NCI-H460 (cell line): ENCODE measurements at places on chromosomes 2 and 18.

DNA sequence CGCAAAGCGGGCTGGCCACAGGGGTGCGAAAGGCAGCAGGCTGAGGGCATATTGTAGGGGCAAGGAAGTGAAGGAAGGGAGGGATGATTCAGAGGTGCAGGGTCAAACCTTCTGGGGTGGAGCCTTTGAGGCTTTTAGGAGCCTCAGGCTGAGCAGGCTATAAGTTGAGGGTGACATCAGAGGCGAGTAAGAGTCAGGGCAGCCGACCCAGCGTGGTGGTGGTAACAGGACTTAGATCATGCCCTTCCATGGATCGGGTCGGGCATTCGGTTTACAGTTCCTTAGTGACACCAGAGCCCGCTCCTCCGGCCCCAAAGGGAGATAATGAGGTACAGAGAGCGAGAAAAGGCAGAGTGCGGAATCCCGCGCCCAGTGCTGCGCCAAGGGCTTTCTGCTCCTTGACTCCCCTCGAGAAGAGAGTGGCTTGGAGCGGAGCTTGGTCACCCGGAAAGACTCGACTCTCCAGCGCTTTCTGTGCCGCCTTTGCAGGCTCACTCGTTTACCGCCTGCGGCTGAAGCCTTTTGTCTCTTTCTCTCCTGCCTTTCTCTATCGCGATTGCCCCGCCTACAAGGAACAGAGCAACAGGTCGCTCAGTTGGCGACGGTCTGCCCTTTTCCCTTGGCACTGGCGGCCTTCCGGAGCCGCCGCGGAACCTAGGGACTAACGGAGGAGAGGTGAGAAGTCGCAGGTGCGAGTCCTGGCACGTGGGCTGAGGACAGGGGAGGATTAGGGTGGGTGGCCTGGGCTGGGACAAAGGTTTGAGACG lies 720 bp downstream of the LBX2 start:
- no peak for DNase-seq

- no peak for DNase-seq
Observed at GRCh38 chr2:165877565-165878550, 75.7 kb downstream of the TTC21B start.

DNA sequence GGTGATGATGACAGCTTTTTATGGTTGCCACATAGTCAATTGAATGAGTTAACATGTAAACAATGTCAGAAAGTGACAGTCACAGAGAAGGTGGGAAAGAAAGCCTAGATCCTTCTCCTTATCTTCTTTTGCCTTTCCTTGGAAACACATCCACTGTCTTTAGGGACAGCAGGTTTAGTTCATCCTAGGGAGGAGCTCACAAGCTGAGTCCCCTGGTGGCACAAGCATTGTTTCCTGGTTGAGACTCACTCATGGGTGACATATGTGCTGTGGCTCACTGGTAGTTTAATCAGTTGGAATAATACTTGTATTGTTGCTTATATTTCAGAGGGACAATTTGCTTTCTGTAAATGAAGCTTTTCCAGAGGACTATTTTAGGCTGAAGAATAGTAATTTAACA lies 598.5 kb downstream of the CNTNAP5 start:
- no peak for DNase-seq

DNA sequence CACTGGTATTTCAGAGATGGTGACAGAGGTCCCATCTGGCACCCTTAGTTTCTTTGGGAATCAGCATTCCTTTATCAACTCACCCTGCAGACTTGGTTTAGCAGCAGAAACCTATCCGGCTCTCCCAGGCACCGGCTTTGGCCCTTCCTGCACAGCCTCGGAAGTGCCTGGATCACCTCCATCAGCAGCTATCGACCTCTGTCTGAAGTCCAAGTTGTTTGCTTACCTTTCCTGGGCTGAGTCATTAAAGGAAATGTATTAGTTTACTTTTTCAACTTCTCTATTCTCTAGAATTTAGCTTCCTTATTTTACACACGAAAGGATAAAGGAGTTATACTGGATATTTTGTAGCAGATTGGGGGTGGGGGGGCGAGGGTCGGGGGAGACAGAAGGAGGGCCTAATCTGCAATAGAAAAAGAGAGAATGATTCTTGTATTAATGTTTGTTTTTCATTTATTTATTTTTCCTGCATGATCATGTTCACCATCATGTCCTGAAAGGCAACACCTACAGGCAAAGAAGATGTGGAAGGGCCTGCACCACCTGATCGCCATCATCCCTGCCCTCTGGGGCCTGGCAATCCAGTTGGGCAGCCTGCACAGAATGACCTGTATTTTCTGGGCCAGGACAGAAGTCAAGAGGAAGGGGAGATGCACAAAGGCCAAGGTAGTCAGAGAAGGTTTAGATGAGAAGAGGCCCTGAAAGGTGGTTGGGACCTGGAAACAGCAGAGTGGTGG lies 22.1 kb upstream of the MAT2A start:
- DNase-seq: no peak

GRCh38 chr18:12408247-12408869 lies 629 bp downstream of the PRELID3A start:
- DNase-seq: no peak

GRCh38 chr2:217048730-217049129 lies 188.9 kb upstream of the TNP1 start:
- no peak for DNase-seq

DNA sequence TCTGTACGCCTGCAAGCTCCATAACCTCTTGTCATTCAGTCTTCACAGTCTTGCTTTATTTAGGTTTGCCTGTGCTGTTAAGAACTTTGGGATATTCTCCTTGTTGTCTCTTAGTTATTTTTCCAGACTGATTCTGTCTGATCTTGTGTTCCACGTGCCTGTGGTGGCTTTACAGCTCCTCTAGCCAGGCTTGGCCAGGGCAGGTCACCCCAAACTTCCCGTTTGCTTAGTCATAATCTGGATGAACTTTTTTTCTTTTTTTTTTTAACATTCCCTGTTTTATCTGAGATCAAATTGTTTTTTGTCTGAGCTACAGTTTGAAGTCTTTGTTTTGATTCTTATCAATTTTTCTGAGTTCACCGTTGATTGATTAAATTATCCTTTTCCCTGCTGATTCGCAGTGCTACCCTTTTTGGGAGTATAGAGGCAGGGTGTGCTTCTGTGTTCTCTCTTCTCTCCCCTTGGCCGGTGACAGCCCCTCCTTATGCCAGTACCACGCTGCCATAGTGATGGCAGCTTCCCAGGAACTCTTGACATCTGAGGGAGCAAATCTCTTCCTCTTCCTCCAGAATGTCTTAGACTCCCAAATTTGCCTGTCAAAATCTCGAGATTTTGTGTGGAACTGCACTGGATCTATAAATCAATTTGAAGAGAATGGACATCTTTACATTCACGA lies 2.5 kb downstream of the SP100 start:
- DNase-seq: no peak

DNA sequence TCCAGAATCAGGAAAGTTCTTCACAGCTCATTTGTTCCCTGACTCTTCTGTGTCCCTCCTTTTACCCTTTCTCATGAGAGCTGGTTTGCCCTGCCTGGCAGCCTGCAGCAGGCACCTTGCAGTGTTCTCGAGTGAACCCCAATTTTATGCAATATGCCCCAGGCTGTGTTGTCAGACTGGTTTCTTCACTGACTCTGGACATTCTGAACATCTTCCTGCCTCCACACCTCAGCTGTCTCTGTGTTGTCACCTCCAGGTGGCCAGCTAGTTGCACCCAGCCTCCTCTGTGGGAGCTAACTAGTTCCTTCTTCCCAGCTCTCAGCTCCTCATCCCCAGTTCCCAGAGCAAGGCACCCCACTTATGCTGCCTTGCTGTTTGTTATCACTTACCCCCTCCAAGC lies 5.5 kb downstream of the SETBP1 start:
- DNase-seq: no peak

DNA sequence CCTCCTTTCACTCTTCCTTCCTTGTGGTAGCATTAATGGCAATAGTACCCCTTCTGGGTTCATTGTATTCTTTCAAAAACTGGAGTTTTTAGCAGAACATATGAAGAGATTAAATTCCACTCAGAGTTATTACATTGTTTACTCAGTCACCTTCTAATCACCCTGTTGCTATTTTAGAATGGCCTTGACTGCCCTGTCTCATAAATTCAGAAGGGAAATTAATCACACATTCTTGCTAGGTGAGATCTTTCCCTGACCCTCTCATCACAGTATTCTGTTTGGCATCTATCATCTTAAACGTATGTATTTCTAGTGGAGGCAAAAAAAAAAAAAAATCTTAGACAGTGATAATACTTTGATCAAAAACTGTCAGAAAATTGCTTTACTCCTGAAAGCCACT lies 760.4 kb downstream of the ADCYAP1 start:
- DNase-seq: no peak

DNA sequence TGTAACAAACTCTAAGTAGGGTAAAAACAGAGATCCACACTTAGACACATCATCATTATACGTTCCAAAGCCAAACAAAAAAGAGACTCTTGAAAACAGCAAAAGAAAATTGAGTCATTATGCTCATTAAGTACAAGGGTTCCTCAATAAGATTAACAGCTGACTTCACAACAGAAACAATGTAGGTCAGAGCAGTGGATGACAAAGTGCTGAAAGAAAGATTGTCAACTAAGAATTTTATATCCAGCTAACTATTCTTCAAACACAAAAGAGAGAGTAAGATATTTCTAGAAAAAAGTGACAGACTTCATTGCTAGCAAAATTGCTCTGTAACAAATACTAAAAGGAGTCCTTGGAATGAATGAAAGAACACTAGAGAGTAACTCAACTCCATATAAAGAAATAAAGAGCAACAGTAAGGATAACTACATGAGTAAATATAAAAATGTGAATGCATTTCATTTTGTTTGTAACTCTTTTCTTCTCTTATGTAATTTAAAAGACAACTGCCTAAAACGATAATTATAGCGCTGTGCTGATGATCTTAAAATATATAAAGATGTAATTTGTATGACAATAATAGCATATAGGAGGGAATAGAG lies 23.8 kb upstream of the DNER start:
- no peak for DNase-seq

DNA sequence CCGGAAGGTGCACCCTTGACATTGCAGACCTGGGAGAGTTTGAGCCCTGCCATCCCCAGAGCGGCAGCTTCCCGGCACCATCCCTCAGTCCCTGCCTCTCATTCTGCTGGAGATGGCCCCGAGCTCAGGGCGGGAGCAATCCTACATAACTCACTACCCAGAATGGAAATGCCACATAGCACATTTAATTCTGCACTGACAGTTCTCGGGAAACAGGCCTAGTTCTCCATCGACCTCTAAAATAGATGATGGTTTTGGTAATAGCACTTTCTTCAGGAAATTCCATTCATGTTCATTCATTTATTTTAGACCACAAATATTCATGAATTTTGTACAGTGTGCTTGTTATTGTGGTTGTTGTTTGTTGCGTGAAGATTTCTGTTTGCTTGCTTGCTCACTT lies 92.9 kb upstream of the SLC14A2 start:
- DNase-seq: no peak

DNA sequence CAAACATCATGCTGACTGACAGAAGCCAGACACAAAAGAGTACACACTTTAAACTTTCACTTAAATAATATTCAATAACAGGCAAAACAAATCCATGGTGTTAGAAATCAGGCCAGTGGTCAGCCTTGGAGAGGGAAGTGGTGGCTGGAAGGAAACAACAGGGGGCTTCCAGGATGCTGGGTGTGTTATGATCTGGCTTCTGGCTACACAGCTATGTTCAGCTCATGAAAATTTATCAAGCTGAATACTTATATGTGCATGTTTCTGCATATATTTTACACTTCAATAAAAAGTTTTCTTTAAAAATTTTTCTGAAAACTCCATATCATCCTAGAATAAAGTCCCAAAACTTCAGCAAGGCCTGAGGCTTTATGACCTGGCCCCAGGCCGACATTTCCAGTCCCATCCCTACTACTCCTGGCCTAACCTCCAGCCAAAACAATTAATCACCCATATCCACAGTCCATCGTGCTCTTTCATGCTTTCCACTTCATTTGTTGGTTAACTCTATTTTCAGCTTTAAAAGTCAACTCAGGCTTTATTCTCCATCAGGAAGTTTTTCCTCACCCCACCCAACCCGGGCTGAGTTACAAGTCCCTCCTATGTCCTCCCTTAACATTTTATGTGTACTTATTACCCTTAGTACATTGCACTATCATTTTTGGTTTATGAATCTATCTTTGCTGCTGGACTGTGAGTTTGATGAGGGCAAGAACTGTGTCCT lies 27.9 kb upstream of the SPTBN1 start:
- no peak for DNase-seq

DNA sequence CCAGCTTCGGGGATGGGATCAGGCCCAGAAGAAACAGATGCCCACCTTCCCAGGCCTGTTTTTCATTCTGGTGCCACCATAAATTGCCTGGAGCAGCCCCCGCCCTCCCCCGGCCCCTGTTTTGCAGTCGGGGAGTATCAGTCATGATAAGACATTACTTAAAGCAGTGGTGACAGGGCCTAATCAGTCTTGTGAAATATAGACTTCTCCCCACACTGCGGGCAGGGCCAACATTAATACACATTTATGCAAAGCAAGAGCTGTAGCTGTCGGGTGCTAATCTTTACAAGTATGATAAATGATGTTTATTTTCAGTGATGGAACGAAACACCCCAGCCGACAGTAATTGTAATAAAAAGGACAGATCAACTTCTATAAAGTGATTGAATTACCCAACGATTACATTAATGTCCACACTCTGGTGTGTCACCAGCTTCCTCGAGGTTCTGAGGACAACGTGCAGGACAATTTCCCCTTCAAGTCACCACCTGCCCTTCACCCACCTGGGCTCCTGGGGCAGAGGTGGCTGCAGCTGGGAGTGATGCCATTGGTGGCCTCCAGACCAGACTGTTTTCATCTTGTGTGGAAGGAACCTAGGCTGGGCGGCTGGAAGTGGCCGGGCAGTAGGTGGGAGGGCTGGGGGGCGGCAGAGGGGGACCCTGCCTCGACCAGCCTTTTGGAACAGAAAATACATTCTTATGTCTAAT lies 226.0 kb downstream of the TFCP2L1 start:
- DNase-seq: no peak

- no peak for DNase-seq
Observed at GRCh38 chr2:46909771-46910419, 5.7 kb downstream of the MCFD2 start.

- DNase-seq: no peak
Observed at GRCh38 chr2:185998562-185999070, 260.0 kb downstream of the FSIP2 start.
